T-helper 17 cell (primary cell): ENCODE measurements at places on chromosomes 3 and 15.

- DNase-seq = no peak
- no peaks in the 10 kb centered on the region for H3K27me3 ChIP-seq
- H3K4me3 ChIP-seq = no peak overlapping the region
Observed at GRCh38 chr3:135154186-135154585, 359.1 kb downstream of the EPHB1 start.

DNA sequence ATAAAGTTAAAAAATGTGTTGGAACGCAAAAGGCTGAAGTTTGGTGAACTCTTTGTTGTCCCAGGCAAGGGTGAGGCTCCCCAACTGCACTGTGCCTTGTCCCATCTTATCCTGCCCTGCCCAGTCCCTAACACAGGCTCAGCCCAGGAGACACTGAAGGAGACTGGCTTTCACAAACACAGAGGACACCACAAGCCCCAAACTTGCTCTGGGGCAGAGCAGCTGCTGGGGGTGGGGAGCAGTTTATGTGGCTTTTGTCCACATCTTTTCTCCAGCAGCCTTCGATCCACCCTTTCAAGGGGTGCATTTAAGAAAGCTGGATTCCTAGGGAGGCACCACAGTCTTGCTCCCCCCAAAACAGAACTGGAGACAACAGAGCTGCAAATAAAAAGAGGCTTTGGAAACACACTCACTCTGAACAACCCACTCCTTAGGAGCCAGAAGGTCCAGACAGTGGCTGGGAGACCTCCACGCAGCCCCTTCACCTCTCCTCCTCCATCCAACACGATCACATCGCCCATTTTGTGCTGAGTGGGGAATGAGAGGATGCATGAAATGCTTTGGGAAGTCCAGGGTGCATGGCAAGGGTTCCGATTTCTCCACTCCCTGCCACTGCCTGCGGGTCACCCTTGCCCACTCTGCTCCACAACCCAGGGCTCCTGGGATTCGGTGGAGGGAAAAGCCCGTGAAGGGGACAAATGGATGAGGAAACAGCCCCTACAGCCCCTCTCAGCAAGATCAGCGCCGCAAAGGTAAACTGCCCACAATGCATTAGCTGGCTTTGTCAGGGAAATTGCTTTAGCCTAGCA lies 260.5 kb upstream of the TLE3 start:
- no peak overlapping the region for H3K27ac ChIP-seq
- no peak for DNase-seq
- H3K4me3 ChIP-seq = no peak overlapping the region
- peaks cover 3% of the 10 kb centered on the region for H3K36me3 ChIP-seq
- no peaks in the 10 kb centered on the region for H3K4me1 ChIP-seq
- peaks cover 51% of the 10 kb centered on the region for H3K27me3 ChIP-seq

GRCh38 chr3:136351905-136352304 lies 101.8 kb downstream of the PCCB start:
- no peak overlapping the region for H3K4me3 ChIP-seq
- peaks cover 3% of the 10 kb centered on the region for H3K4me1 ChIP-seq
- peaks cover 9% of the 10 kb centered on the region for H3K36me3 ChIP-seq

DNA sequence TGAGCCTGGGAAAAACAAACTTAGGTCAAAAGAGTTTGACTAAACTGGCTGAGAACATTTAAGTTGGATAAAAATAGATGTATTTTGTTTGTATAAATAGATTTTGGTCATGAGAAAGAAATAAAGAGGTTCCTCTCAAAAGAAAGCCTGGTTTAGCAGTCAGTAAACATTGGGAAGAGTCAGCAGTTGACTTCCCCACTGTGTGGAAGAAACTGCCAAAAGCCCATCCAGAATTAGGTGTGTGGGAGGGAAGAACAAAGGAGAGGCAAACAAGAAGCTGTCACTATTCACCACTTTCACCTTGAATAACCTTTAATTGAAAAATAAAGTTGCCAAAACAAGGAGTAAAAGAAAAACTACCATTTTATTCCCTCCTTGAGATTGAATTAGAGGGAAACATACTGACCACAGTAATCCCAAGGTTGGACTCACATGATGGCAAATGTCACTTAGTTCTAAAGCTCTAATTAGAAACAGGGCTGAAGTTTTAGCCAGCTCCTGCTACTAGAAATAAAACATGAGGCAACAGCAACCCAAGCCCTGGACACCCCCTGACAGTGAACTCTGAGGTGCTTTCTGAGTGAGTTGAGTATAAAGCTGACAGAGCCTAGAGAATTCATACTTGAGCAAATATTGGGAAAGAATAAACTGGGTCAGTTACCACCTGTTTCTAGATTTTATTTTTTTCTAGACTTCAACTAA lies 139.3 kb downstream of the SERPINI1 start:
- no peak overlapping the region for H3K27ac ChIP-seq
- no peak overlapping the region for H3K4me3 ChIP-seq
- H3K27me3 ChIP-seq = peaks cover 8% of the 10 kb centered on the region
- H3K4me1 ChIP-seq = no peaks in the 10 kb centered on the region
- DNase-seq = no peak

DNA sequence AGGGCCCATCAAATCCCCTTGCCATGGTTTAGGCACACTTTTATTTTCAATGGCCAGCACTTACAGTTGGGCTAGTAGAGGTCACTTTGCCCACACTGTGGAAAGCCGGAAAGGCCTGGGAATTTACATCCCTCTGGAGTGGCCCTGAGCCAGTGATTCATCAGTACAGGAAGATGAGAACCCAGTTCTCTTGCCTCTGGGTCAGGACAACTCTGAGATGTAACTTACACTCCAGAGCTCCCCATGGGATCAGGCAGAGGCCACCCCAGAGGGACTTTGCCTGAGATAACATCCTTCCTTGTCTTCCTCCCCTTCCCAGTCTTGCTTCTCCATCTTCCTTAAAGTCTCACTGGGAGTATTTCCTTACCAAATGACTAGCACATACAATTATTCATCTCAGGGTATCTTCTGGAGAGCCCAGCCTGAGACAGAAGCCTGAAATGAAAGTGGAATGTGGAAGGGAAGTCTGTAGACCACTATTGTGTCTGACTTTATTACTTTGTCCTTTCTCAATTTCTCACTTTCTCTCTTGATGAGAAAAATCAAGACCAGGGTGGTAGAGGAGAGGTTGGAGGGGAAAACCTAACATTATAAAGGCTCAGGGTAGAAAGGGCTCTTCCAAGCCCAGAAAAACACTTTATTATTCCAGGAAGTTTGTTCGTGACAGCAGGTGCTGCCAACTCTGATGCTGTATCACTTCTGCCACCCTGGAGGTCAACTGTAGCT lies 220.8 kb downstream of the ZNF621 start:
- H3K27me3 ChIP-seq = peaks cover 56% of the 10 kb centered on the region
- H3K4me3 ChIP-seq = no peak overlapping the region
- no peak for DNase-seq
